ENCODE measurements at places on chromosomes 3 and 15.

- no peak for DNase-seq
Observed at GRCh38 chr3:192802957-192803899, 75.9 kb upstream of the FGF12 start.

DNA sequence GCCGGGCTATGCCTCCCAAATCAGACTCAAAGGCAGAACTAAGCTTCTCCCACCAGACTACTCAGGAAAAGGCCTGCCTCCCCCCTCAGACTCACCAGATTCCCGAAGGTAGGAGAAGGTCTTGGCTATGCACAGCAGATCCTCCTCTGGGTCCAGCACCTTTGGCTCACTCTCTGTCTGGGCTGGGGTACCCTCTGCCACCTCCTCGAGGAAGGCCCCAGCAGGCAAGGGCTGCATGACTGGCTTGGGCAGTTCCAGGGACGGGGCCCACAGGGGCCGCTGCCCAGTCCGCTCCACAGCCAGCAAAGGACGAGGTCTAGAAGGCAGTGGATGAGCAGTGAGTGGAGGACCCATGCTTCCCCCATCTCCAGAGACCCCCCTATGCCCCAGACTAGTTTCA, 3.3 kb downstream of the CISH start:
- no peak for DNase-seq

GRCh38 chr3:167361948-167362347, 18.1 kb downstream of the ZBBX start:
- no peak for DNase-seq

- no peak for DNase-seq
Observed at GRCh38 chr3:134111616-134112015, 81.9 kb upstream of the SLCO2A1 start.

- no peak for DNase-seq
Observed at GRCh38 chr15:51758645-51759044, 7.2 kb downstream of the TMOD2 start.

GRCh38 chr15:57003418-57003817, 85.0 kb downstream of the TCF12 start:
- no peak for DNase-seq

GRCh38 chr15:58427987-58428386, 3.8 kb upstream of the LIPC start:
- no peak for DNase-seq

GRCh38 chr3:113271189-113271588, 59.8 kb downstream of the BOC start:
- DNase-seq = no peak

DNA sequence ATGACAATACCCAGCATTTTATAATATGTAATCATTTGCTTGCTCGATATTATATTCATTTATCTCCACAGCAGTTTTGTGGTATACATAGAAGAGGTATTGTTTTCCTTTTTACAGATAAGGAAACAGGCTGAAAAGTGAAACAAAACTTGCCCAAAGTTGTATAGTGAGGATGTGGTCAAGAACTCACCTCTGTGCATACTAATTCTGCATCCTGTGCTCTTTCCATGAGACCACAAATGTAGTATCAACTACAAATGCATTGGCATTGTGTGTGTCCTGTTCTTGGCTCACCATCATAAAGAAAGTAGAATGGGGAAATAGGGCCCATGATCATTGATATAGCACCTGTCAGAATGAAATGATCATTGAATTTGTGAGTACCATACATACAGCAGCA, 167.3 kb downstream of the NECTIN3 start:
- no peak for DNase-seq

- DNase-seq = no peak
Observed at GRCh38 chr15:96292635-96293034, 37.9 kb upstream of the NR2F2 start.

DNA sequence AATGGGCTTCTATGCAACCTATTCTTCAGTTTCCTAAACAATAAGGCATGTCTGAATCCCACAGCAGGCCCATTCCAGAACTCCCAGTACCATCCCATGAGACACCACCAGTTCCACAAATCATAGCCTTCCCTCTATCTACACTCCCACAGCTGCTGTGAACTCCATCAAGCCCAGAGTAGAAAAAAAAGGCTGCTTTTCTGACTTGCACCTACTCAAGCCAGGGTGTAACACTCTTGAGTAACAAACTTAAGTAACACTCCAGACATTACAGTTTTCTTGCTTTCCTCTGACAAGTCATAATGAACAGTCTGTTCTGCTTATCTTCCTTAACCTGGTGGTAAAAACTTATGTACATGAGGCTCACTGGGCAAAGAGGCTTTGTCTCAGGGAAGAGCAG, 283.1 kb downstream of the NFKBIZ start:
- DNase-seq = no peak

DNA sequence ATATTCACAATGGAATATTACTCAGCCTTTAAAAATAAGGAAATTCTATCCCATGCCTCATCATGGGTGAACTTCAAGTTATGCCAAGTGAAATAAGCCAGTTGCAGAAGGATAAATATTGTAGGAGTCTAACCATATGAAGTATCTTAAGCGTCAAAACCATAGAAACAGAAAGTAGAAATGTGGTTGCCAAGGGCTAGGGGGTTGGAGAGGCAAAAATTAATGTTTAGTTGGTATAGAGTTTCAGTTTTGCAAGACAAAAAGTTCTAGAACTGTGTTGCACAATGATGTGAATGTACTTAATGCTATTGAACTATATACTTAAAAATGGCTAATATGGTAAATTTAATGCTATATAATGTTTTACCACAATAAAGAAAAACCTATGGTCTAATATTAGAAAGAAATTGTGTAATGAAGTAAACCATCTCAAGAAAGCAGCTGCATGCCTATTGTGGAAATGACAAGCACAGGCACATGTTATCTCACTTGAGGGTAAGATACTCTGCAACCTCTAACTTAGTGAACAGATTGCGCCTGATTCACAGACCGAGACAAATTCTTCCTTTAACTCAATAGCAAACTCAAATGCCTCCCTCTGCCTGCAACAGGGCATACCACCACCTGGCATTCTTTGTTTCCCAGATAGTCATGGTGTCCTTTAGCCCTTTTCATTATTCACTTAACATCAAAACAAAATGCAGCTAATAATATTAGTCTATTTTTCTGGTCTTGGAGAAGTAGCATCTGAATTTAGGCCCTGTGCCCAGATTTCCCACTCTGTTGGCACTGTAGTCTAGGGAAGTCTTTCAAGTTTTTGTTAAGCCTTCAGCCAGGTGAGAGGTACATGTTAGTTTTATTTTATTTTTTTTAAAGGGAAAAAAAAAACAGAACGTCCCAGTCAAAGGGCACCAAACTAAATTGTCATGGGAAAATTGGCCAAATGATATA, 80.2 kb upstream of the ACP3 start:
- no peak for DNase-seq
